ENCODE measurements at places on chromosomes 4 and X.

DNA sequence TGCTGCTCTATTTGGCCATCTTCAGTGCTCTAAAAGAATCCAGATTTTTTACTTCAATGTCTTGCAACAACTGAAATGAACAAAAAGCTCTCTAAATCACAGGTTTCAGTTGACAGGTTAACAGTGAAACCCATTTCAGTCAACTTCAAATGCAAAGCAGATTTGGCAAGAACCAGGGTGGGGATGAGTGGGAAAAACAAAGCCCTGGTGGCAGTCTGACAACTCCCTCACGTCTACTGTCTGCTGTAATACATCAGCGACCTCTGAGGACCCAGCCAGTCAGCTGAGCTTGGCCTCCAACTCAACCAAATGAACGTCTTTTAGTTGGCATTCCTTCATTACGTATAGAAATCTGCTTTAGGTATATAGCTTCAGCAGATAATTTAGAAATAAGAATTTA, 95.8 kb downstream of the COL25A1 start:
- no peak for DNase-seq

DNA sequence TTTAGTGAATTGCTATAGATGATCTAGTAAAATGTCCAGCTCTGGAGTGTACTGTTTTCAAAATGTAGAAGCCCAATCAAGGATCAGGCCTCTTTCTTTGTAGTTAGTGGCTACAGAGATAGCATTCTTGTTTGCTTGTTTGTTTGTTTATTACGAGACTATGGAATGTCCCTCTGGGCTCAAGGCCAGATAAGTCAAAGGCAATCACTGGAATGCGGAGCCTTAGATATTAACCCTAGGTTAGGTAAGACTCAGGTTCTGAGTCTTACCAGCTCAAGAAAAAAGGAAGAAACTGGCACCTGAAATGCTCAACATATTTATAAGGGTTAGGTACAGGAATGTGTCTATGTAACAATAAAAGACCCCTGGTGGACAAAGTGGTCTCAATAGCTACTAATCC, 261.5 kb downstream of the SLC7A11 start:
- no peak for DNase-seq

DNA sequence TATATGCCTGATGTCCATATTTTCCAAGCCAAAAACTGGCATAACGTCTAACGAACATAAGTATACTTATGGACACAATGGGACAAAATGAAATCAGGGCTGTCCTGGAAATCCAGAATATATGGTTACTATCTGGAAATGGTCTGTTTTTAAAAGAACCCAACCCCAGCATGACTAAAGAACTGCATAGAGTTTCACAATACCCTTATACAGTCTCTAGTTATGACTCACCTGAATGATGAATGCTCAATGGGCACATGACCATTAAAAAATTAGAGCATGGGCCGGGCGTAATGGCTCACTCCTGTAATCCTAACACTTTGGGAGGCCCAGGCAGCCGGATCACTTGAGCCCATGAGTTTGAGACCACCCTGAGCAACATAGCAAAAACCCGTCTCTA, 31.8 kb downstream of the AMMECR1 start:
- no peak for DNase-seq

DNA sequence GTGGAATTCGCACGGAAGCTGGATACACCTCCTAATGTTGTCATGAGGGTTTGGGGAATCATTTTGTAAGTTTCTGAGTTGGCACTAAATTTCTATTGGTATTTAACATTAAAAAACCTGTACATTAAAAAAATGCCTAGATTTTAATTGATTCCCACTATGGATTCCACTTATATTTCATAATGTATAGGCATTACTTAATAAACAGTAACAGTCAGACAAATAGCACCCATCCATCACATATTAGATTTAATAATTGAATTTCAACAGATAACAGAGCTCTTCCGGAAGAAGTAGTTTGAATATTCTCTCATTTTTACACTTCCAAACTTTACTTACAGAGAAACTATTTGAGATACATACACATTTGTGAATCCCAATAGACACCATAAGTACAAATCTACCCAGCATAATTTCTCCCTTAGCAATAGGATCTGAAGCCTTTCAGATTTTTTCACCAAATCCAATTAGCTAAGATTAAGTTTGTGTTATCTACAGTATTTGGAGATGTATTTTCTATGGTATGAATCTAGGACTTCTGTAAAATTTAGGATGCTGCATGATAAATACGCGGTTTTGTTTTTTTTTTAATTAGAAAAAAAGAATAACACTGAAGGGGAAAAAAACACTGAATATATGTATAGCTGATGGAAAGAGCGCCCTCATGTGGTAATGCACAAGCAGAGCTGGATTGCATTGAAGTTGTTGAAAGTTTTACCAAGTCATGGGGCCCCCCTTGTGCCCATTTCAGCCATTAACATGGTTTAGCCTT, 12.2 kb upstream of the ODAM start:
- peak; percentile 53 for DNase-seq

DNA sequence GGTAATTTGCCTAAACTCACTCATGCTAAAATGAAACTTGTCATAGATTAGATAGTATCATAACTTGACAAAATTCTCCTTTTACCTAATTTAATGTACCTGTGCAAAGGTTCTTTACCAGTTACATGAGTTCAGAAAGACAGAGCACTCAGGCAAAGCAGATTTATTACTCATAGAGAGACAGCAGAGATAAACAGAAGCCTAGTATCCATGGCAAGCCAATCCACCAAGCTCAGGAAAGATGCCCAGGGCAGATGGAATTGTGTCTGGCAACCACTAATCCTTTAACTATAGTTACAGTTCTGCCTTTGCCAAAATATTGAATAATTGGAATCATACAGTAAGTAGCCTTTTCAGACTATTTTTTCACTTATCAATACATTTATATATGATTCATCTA, 826.2 kb downstream of the TECRL start:
- DNase-seq = no peak

DNA sequence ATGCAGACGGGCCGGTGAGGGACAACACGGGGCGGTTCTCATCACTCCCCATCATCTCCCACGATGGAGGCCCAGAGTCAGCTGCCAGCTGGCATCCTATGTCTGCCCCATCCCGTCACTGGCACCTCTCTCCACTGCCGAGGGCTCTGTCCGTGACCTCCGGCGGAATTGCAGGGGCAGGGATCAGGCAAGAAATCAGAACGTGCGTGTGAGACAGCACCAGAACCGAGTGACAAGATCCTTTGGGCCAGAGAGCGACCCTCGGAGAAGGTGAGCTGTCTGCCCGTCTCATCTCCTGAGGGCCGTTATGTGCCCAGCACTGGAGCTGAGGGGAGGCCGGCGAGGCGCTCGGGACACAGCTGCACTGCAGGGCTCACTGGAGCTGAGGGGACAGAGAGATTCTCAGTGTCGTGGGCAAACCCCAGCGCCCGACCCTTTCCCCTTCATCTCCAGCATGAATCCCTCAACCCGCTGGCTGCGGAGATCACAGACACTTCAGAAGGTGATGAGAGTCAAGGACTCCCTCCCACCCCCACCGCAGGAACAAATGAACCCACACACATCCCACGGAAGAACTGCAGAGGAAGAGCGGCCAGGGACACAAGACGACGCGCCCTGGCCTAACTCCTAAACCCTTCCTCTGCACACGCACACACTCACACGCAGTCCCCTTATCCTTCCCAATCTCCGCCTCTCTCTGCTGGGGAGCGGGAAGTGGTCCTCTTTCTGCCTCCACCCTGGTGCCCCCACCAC, 128.7 kb downstream of the AFAP1 start:
- DNase-seq = no peak

- DNase-seq = no peak
Measured at GRCh38 chr4:43718369-43718768, 730.2 kb downstream of the KCTD8 start.

GRCh38 chr4:76278583-76278982, 27.1 kb downstream of the FAM47E start:
- DNase-seq = no peak

DNA sequence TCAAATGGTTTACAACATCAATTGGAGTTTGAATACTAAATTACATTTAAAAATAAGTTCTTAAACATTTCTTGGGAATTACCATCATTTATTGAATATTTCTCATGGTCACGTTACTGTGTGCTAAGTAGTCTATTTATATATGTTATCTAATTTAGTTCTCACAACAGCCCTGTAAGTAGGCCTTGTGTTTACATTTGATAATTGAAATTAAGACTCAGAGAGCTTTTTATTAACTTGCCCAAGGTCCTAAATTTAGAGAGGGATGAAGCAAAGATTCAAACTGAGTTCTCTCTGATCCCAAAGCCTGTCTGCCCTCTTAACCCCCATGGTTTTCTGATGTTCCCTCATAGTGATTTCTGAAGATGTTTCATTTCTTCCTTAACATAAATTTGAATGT, 103.7 kb downstream of the CEP135 start:
- no peak for DNase-seq

DNA sequence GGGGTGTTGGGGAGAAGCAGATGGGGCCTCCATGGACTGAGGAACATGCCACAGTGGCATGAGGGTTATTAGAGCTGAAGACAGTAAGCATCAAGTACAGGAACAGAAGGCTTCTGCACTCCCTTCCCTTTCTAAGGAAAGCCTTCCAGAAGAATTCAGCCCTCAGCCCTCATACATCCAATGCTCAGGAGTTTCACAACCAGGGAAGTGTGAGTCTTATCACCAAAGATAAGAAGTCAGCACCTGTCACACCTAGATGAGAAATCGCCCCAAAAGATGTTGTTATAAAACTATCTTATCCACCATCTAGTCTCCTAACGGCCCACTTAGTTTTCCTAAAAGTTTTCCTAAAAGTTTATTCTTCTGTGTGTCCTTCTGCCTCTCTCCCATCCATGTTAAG, 78.0 kb upstream of the STS start:
- DNase-seq = no peak

DNA sequence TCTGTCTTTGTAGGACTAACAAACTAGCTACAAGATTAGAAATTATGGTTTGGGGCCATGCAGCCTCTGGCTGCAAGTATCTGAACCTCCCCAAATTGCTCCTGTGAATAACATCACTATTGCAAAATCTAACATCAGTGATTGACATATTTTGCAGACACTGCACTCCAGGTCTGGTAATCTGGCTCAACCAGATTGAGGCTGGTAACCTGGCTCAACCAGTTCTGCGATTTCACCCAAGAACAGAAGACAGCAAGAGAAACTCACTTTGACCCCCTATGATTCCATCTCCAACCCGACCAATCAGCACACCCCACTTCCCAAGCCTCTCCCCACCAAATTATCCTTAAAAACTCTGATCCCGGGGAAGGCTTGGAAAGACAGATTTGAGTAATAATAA, 20.9 kb downstream of the SPIN3 start:
- DNase-seq = no peak

DNA sequence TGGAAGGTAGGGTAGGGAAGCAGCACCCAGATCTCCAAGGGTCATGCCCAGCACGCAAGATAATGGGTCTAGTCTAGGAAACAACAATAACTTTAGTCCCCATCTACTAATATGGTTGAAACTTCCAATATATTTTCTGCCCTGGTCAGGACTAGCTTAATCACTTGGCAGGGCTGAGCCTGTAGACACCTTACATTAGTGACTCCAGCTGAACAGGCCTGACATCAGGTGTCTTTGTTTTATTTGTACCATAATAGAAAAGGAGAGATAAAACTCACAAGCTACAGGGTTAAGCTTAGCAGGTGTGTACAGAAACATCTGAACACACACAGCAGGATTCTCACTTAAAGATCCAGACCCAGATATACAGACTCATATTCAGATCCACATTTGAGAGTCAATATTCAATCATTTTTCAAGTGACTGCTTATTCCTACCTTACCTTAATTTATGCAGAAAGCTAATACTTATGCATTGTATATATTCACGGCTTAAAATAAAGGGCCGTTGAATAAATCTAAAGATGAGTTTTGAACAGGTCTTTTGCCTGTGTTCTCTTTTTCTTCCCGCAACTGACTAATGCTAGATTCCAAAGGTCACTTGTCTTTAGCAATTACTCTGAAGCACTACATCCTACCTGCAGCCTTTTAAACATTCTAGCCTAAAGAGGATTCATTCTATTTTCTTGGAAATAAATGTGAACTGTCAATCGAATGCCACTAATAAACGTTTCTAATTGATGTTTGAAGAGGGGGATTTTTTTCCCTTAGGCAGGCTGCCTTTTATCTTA, 745.3 kb downstream of the RPA4 start:
- DNase-seq = no peak

Measured in COR-L47 (cell line).